Adipocyte (in vitro differentiated cells): ENCODE measurements at places on chromosomes 5 and 9.

GRCh38 chr5:142143878-142144277 is 35.3 kb downstream of the NDFIP1 start:
- peak; percentile 67 for DNase-seq

DNA sequence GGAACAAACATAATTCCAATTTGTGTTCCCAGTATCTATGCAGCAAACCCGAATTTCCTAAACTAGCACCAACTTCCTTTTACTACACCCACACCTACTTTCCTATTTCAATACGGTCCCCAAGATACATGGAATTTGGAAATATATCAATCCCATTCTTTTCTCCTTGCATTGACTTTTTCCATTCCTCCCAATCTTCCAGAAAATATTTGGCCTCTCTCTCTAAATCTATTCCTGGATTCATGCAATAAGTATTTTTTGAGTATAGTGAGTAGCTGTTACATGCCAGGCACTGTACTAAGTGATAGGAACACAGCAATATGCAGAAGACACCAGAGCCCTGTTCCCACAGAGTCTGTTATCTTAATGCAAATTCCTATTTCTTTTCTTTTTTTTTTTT is 216.2 kb upstream of the PIK3R1 start:
- no peak for DNase-seq

- DNase-seq, result no peak
These were observed 32.8 kb downstream of the COL23A1 start for GRCh38 chr5:178557416-178557815.

DNA sequence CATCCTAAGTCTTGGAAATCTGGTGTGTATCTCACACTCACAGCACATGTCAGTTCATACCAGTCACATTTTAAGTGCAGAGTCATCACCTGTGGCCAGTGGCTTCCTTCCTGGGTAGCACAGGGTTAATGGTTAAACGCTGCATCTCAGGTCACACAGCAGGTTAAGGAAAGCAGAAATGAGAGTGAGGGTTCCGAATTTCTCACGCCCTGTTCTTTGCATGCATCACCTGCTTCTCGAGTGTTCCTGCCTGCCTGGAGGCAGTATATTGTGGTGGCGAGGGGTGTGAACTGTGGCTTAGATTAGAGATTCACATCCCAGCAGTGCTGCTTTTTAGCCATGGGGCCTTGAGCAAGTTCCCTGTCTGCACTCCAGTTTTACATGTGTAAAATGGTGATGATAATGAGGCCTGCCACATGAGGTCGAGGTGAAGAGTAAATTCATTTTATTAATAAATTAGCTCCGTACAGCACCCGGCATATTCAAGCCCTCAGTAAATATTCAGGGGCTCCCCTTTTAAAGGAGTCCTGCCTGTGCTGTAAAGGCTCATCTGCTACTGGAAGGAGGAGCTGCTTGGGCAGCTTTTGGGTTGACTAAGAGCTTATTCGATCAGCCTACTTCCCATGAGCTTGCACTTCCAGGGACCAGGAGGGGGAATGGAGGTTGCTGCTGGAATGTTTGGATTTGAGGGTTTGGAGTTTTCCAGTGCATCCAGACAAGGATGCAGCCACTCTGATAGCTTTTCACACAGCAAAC is 61.1 kb upstream of the SAP30L start:
- no peak for DNase-seq

DNA sequence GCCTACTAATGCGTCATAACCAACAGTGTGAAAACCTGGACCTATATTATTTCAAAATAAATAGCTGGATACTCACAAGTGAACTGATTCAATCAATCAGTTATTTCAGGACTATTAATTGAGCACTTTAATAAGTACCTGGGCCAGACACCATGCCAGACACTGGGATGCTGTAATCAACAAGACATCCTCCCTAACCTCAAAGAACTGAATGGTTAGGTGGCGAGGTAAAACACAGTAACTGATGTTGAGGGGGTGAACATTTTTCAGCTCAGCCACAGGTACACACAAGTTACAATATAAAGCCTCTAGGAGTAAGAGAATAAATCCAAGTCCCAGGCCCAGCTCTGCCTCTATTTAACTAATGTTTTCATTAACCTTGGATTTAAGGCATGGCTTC is 24.0 kb downstream of the CDH6 start:
- DNase-seq, result no peak
